WTC11 (cell line): ENCODE measurements at places on chromosomes 3 and 15.

DNA sequence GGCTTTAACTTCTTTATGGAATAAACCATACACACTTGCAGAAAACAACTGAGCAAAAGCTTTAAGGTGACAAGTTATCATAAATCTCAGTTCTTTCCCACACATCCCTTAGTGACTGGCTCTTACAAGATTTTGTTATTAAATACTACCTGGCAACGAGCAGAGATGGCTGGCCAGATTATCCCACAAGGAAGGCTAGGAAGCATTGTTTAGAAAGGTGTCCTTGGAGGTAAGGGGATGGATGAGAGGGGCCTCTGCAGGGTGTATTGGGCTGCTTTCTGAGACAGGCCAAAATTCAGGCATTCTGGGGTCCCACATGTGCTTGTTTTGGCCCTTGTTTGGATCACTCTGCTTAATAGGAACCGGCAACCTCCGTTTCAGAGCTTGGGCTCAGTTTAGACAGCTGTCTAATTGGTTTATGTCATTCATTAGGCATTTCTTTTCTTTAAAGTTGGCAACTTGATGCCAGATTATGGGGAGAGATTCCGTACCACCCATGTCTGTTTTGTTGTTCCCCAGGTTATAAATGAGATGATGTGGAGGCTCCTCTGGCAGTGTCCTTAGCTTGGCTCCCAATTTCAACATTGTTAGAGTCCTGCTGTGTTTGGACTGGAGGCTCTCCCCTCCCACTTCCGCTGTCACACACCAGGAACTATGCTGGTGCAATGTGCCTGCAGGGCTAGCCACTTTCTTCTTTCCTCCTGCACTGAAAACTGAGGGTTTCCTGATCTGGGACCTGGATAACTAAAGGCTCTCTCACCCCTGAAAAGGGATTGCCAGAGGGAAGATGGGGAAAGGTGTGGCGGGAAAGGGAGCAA, 121.1 kb downstream of the TPRG1 start:
- no peak for DNase-seq

GRCh38 chr15:35583863-35584528, 38.0 kb upstream of the DPH6 start:
- DNase-seq, result no peak

GRCh38 chr15:73685981-73686380, 1.8 kb downstream of the CD276 start:
- DNase-seq, result no peak

- no peak for DNase-seq
These were observed 124.6 kb upstream of the KCNAB1 start for GRCh38 chr3:155995525-155996370.

- no peak for DNase-seq
These were observed 86.9 kb upstream of the COL6A5 start for GRCh38 chr3:130258532-130258952.

- DNase-seq, result no peak
These were observed 327.2 kb downstream of the LRTM1 start for GRCh38 chr3:54600441-54601204.

DNA sequence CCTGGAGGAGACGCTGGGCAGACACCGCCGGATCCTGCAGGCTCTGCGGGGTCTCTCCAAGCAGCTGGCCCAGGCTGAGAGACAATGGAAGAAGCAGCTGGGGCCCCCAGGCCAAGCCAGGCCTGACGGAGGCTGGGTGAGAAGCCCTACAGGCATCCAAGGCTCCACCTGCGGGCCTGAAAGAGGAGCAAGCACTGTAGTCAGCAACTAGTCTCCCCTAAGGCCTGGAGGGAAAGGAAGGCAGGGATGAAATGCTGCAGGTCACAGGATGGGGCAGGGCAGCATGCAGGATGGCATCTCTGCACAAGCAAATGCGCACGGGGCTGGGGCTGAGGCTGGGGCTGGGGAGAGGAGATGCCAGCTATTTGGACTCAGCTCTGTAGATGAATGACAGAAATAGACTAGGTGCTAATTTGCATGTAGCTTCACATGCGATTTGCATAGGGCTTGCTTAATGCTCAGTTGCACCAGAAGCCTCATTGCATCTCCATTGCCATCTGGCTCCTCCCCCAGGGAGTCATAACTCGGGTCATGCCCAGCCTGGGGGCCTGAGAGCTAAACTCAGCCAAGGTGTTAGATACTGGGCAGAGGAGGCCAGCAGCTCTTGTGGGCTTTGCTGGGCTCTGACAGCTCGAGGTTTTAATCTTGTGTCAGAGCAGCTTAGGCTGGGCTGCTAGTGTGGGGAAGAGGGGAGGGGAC, 5.2 kb upstream of the CPLX3 start:
- DNase-seq, result peak; percentile 46

DNA sequence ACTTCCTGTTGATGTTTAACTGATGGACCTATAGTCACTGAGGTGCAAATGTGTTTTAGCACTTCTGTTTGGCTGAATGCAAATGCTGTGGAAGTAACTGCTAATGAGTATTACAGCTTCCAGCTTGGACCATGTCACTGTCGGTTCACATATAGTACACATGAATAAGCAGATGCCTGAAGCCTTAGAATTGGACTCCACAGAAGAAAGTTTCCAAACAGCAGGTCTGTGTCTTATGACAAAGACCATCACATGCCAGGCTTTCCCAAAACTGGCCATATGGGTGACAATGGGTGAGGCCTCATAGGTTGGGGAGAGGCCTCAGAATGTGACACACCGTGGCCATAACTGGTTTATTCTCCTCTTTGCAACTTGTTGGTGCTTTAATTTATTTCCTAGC, 241.8 kb downstream of the WNT5A start:
- DNase-seq, result no peak

GRCh38 chr3:66673293-66673692, 172.5 kb upstream of the LRIG1 start:
- no peak for DNase-seq

GRCh38 chr3:124385996-124386395, 344.3 kb upstream of the UMPS start:
- no peak for DNase-seq

- DNase-seq, result no peak
These were observed 1033.3 kb downstream of the IGSF11 start for GRCh38 chr3:118001380-118001779.

DNA sequence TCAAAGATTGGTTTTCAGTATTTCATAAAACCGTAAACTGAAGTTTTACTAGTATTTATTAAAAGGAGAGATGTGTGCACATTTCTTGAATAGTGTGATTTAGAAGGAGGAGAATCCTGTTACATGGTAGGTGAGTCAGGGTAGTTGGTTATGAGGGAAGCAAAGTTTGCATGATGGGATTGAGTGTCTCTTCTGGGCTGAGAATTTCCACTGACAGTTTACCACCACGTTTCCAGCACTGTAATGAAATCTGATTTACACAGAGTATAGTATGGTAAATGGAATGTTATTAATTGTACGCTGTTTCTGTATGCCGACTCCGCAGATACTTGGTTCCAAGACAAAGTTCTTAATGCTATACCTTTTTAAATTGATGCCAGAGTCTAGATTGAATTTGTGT, 1.6 kb downstream of the NECTIN3 start:
- DNase-seq, result no peak

- no peak for DNase-seq
These were observed 20.6 kb downstream of the RBMS3 start for GRCh38 chr3:29301332-29302019.

DNA sequence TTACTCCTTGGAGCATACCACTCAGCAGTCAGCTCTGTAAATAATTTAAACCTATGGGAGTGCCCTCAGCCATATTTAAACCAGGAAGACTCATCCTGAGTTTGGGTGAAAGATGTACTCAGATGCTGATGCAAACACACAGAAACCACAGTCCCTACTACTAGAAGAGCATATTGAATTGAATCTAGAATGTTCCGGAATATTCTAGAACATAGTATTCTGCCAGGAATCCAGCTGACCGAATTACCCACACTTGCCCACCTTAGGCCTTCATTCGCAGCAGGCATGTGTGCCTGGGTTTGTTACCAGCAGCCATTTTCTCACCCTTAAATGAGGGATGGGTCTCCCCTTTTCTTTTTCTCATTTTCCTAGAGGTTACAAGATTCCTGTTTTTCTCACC, 202.4 kb upstream of the ICE2 start:
- DNase-seq, result no peak

GRCh38 chr15:84946772-84947489, 34.7 kb upstream of the PDE8A start:
- no peak for DNase-seq

DNA sequence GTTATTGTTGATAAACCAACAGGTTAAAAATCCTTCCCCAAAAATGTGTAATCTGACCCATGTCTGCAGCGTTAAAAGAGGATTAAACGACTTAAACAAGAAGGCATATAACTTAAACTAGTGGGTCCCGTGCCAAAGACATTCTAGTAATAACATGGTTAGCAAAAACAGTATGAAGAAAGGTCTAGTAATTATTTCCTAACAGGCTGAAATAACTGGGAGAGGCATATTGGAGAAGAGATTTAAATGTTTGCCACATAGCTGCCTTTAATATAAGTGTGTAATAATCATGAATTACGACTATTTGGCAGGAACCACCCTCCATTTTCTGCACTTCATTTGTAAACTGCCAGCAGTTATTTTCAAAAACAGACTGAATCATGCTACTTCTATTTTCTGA, 67.7 kb upstream of the CSPG5 start:
- no peak for DNase-seq

GRCh38 chr3:42663581-42664437, 10.3 kb downstream of the ZBTB47 start:
- DNase-seq, result no peak

- no peak for DNase-seq
These were observed 947.8 kb upstream of the CFAP20DC start for GRCh38 chr3:59997583-59997982.

GRCh38 chr15:40270246-40270995, 12.4 kb downstream of the ANKRD63 start:
- no peak for DNase-seq

DNA sequence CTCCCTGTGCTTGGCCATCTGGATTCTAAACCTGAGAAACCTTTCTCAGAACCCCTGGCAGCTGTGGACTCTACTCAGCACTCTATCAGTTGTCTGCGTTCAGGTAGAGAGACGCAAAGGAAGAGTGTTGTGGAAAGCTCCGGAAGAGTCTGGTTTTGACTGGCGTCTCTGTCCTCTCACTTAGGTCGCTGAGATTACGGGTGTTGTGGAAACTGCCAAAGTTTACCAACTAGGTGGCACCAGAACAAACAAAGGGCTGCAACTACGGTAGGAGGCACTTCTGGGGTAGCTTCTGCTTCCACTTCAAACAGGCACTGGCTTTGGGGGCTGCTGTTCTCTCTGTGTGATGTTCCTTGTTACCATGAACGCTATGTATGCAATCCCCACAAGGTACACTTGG, 19.2 kb upstream of the ITPKA start:
- DNase-seq, result no peak

- DNase-seq, result no peak
These were observed 19.1 kb upstream of the KLF13 start for GRCh38 chr15:31307270-31308184.

- no peak for DNase-seq
These were observed 25.9 kb downstream of the ETFA start for GRCh38 chr15:76285241-76285825.

DNA sequence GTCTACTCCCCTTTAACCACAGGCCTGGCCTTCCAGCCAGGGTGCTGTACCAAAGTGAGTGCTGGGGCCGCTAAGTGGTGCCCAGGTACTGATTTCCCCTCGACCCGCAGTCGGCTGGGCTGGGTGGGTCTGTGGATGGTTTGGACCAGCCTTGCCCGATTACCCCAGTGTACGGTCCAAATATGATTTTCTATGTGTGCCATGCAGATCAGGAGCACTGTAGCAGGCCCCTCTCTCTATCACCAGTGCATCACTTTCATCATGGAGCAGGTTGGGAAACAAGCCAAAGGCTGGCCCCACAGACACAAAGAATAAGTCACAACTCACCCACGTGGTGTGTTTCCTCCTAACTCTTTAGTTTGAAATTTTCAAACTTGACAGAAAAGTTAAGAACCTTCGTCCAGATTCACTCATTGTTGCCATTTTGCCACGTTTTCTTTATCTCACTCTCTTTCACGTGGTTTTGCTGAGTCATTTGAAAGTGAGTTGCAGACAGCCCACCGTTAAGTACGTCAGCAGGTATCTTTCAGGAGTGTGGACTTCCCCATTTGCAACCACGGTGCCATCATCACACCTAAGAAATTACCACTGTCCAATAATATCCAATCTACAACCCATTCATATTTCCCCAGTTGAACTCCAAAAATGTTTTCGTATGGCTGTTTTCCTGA, 37.0 kb downstream of the ZNF710 start:
- no peak for DNase-seq

GRCh38 chr3:87509401-87509800, 233.0 kb upstream of the POU1F1 start:
- DNase-seq, result peak; percentile 14

GRCh38 chr3:170205302-170205701, 16.9 kb upstream of the PRKCI start:
- no peak for DNase-seq

DNA sequence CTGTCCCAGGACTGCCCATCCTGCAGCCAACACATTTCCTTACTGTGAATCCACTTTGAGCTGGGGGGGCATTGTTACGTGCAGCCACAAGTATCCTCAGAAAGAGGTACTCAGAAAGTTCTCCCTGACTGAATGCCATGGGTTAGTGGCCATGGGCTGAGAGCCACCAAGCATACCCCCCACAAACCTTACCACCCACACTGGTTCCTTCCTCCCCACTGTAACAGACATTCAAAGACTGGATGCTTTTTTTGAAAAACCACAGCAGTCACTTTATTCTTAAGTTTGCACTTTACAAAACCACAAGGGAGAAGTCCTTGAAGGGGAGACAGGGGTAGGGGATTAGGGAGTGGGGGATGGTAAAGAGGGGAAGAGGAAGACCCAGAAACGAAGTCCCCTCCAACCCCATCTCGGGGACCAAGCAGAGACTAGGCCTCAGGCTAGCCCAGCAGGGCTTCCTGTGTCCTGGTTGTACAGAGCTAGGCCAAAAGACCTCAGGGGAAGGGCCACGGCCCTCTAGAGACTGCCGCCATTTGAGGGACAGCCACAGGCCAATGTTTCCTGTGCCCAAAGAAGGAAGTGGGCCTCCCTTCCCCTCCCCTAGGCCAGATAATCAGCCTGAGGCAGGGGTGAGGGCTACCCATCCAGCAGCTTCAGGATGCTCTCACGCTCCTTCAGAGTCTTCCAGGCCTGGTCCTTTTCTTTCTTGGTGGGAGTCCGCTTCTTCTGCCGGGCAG, 10.1 kb upstream of the CAMK1 start:
- DNase-seq, result no peak

- no peak for DNase-seq
These were observed 51.9 kb upstream of the TMEM115 start for GRCh38 chr3:50411229-50411628.
